IPS DF 6.9 (cell line): ENCODE measurements at places on chromosomes 2 and 18.
A peak's percentile ranks its signal among the peaks of the same experiment; 100 is the strongest.

DNA sequence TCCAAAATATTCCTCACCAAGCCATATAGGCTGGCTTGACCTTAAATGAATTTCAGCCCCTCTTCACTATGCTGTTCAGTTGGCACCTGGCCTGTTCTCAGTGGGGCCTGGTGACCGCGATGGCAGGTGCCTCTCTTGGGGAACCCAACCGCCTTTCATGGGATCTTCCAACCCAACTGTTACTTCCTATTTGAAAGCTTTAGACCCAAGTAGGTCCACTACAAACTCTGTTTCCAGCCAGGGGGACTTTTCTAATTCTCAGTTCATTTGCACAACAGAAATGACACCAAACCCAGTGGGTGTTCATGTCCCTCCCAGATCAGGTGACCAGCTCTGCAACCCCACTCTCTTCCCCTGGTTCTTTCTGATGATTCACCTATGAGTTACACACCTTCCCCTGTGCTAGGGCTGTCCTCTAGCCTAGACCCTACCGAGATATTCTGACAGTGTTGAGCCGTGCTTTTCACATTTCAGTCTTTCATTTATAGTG, 35.6 kb upstream of the NDUFV2 start:
- H3K4me1 ChIP-seq = no peaks in the 10 kb centered on the region
- no peak for DNase-seq
- no peaks in the 10 kb centered on the region for H3K36me3 ChIP-seq
- no peak overlapping the region for H3K4me3 ChIP-seq

DNA sequence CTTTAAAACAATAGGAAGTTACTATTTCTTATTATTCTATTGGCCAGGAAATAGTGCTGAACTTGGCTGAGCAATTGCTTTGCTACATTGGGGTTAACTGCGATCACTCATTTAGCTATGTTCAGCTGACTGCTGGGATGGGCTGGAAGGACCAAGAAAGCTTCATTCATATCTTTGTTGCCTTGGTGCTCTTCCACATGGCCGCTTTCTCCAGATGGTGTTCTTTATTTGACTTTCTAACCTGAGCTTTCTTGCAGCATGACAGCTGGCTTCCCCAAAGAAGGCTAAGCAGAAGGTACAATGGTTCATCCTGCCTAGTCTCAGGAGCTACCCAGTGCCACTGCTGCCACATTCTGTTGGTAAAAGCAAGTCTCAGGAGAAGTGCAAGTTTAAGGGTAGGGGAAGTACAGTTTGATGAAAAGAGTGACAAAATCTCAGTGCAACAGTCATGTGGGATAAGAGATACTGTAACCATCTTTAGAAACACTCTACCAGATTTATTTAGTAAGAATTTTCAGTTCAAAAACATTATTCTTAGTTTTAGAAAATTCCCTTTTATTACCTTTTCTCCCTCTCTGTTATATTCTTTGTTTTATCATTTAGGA, 180.6 kb upstream of the RBMS1 start:
- DNase-seq = no peak
- no peaks in the 10 kb centered on the region for H3K36me3 ChIP-seq
- no peaks in the 10 kb centered on the region for H3K27me3 ChIP-seq

DNA sequence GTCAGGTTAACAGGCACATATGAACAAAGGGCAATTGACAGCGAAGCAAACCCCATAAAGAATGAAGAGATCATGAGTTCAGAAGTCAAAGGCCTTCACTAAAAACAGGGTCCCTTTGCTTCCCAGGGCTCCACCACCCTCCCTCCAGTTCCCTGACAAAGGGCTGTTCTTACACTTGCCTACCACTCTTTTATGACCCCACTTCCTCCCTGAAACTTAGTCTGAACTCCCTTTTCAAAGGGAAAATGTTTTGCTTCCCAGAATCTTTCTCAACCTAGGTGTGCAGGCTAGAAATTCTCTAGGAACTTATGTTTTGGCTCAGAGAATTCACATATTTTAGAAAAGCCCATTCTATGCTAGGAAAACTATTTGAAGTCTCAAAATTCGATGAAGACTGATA, 86.0 kb upstream of the ITGA4 start:
- H3K4me3 ChIP-seq = no peak overlapping the region
- H3K4me1 ChIP-seq = no peaks in the 10 kb centered on the region
- H3K27ac ChIP-seq = no peak overlapping the region

DNA sequence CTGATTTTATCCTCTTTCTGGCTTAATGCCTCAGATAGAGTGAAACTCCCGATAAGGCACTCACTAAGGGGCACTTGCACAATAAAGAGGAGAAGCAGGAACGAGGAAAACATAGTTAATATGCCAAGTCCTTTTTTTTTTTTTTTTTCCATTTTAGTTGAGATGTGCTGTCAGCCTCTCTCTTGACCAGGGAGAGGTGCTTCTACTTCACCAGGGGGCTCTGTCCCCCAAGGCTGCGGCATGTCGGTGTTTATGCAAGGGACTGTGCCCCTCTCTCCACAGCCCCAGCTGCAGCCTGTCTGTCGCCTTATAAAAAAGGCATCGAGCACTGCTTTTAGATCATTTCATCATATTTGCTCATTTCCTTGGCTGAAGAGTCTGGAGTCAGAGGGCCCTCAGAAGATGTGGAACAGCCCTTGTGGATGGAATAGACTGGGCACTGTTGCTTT, 178.1 kb downstream of the SLC8A1 start:
- no peak for DNase-seq
- H3K36me3 ChIP-seq = no peaks in the 10 kb centered on the region
- no peaks in the 10 kb centered on the region for H3K27me3 ChIP-seq
- no peaks in the 10 kb centered on the region for H3K4me1 ChIP-seq
- H3K4me3 ChIP-seq = no peak overlapping the region
- H3K27ac ChIP-seq = no peak overlapping the region

DNA sequence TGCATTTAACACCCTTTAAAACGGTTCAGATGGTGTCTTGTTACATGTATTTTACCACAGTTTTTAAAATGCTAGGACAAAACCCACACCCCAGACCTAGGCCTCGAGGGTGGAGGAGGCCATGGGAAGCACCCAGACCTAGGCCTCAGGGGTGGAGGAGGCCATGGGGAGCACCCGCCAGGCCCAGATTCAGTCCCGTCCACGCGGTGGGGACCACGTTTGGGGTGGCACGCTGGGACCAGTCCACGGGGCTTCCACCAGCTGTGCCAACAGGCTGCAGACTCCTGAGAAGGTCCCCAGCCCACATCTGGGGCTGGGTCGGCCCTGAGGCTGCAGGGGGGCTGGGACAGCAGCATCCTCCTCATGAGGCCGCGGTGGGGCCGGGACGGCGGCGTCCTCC, 63.4 kb downstream of the SLC66A2 start:
- H3K4me1 ChIP-seq = no peaks in the 10 kb centered on the region
- no peaks in the 10 kb centered on the region for H3K27me3 ChIP-seq
- no peaks in the 10 kb centered on the region for H3K36me3 ChIP-seq
- H3K4me3 ChIP-seq = no peak overlapping the region

DNA sequence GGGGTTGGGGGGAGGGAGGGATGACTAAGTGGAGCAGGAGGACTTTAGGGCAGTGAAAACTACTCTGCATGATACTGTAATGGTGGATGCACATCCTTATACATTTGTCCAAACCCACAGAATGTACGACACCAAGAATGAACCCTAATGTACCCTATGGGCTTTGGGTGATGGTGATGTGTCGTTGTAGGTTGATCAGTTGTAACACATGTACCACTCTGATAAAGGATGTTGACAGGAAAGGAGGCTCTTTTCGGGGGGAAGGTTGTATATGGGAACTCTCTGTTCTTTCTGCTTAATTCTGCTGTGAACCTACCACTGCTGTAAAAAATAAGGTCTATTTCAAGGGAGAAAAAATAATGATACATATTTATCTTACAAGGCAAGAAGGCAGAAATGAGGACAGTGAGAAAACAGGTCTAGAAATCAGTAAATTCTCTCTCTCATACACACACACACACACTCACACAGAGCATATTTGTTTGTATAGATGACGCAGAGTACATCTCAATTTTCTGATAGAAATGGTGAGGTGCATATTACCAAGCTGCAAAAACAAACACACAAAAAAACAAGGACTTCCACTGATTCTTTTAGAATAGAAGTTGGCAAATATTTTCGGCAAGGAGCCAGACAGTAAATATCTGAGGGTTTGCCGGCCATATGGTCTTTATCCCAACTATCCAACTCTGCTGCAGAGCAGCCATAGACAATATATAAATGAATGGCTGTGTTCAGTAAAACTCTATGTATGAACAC, 20.2 kb downstream of the FAM124B start:
- DNase-seq = no peak
- H3K36me3 ChIP-seq = no peaks in the 10 kb centered on the region
- no peak overlapping the region for H3K27ac ChIP-seq
- no peaks in the 10 kb centered on the region for H3K27me3 ChIP-seq

DNA sequence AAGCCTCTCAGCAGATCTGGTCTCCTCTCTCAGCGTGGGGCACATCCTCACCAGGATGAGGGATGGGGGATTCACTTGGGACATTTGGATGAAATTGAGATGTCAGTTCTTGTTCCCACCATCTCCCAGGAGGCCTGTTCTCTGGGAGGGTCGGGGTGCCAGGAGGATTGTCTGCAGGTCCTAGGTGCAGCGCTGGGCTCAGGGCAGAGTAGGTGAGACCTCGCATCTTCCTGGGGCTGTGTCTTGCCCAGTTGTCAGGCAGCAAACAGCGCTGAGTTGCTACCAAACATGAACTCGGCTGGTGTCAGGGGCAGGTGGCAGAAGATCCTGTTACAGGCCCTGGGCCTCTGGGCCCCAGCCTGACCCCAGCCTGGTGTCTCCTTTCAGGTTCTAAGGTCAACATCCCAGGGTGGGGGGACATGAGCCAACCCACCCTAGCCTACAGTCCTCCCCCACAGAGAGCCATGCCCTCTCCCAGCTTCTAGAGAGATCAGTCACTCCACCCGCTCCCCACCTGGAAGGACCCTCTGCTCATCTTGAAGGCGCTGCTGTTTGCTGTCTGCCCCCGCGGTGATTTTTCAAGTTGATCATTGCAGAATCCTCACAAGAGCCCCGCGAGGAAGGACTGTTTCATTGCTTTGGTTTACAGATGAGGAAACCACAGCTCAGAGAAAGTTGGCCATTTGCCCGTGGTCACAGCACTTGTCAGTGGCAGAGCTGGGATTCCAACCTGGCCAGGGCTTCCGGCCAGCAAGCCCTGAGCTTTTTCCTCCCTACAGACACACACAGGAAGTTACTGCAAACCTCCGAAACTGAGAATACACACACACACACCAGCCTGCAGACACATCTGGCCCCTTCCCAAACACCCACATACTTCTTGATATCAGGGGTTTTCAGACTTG, 83.9 kb downstream of the STPG4 start:
- H3K4me1 ChIP-seq = peaks cover 12% of the 10 kb centered on the region
- DNase-seq = no peak
- no peak overlapping the region for H3K4me3 ChIP-seq
- no peaks in the 10 kb centered on the region for H3K27me3 ChIP-seq
- H3K27ac ChIP-seq = no peak overlapping the region

GRCh38 chr2:63050334-63051041, at the start of gene OTX1:
OTX1 (plus strand) TSS chr2:63050830; CDS start chr2:63052991, 2,161 bp downstream.
- H3K27ac ChIP-seq = no peak within 1 kb of the TSS
- peak within 1 kb of the TSS; percentile 84 for H3K4me3 ChIP-seq
- DNase-seq = no peak
- peaks cover 62% of the 10 kb centered on the region for H3K27me3 ChIP-seq
- peaks cover 8% of the 10 kb centered on the region; the same call in 1 of the 2 replicates for H3K4me1 ChIP-seq
- no peaks in the 10 kb centered on the region for H3K36me3 ChIP-seq

GRCh38 chr18:79450289-79451080, 54.8 kb downstream of the NFATC1 start:
- H3K27me3 ChIP-seq = no peaks in the 10 kb centered on the region
- no peak overlapping the region for H3K27ac ChIP-seq
- H3K4me3 ChIP-seq = no peak overlapping the region
- DNase-seq = no peak
- peaks cover 3% of the 10 kb centered on the region; the same call in 1 of the 2 replicates for H3K36me3 ChIP-seq
